ENCODE measurements at places on chromosomes 6 and 20.

DNA sequence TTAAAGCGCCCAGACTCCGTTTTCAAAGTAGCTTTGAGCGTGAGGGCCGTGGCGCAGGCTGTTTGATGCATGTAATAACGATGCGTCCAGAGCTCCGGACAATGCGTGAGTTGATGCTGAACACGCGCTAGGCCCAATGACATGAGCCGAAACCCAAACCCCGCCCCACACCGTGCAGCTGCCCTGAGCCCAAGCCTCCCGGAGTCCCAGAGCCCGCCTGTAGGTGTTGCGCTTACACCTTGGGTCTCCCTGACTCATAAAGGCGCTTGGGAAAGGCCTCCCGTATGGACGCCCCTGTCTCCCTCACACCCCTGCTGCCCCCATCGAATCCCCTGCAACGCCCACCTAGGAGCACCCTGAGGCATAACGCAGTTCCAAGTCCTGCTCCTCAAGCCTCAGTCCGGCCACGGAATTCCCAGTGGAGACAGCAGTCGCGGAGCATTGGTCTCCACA is 87.6 kb downstream of the ERMARD start:
- no peak for DNase-seq

DNA sequence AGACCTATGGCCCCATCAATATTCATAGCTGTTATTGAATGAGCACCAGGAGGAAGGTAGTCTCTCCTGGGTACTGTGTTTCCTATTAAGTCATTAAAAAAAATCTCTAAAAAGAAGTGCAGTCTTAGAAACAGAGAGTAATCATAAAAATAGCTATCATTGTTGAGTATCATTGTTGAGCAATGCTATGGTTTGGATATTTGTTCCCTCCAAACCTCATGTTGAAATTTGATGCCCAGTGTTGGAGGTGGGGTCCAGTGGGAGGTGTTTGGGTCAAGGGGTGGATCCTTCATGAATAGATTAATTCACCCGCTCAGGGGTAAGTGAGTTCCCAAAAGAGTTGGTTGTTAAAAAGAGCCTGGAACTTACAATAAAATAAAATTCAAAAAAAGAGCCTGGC is 88.1 kb upstream of the IYD start:
- DNase-seq = no peak

GRCh38 chr6:145090801-145091585 is 644.3 kb downstream of the EPM2A start:
- DNase-seq = no peak

- no peak for DNase-seq
Measured at GRCh38 chr6:163094881-163095280, 319.6 kb upstream of the QKI start.

DNA sequence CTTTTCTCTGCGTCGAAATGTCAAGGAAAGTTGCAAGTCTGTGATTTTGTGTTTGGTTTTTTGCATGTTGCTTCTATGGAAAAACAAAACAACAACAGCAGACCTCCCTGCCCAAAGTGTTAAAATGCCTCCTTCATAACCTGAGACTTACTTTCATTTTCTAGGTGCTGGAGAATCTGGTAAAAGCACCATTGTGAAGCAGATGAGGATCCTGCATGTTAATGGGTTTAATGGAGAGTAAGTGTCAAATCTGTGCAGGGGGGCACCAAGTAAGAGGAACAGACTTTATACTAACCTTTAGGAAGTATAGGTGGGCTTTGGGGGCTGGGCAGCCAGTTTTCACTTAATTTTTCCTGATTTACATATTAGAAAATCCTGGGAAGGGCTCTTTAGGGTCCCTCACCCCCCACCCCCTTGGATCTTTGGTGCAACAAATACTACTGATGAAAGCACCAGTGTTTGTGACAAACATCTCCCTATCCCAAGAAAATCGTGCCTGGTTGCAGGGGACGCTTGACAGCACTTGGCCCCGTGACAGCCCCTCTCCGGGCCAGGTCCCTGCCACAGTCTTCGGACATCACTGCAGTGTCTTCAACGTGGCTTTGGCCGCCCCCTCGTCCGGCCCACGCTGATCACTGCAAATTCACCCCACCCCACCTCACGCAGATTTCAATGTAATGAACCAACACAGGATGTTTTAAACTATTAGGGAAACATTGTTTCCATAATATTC is 43.1 kb downstream of the GNAS start:
- no peak for DNase-seq

DNA sequence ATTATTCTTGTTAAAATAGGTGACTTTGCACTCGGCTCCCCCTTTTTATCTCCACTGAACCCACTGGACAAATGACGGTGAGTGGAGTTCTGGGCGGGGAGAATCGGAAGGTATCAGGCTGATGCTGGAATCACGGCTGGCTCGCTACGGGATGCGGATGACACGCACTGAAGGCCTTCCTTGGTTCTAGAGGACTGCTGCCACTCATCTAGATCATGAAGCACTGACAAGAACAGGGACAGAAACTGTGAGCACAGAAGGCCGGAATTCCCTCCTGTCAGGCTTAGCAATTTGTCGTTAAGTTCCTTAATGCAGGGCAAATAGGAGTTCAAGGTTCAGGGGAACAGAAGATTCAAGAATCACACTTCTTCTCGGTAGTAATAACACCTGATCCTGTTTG is 89.9 kb upstream of the MPC1 start:
- no peak for DNase-seq

DNA sequence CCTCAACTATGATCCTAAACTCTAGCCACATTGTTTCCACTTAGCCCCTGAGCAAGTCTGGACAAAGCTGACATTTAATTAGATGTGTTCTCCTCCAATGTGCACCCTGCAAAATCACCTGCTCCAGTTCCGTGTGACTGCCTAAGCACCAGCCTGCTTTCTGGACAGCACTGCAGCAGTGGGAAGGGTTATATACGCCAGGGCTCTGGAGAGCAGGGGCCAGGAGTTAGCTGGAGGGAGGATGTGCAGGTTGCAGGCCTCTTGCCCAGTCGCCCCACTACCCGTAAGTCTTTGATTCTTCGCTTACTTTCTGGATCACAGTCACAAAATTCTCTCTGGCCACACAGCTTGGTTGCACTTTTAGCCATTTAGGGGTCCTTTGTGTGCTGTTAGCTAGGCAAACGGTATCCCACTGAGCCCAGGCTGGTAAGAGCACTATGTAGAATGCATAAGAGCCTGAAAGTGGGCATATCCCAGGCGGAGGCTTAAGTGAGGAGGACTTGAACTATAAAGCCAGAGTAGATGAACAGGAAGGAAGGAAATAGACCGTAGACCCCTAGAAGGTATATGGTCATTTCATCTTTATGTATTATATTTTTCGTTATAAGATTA is 10.7 kb upstream of the PLEKHG1 start:
- DNase-seq = no peak

GRCh38 chr6:150747155-150747554 is 118.3 kb upstream of the MTHFD1L start:
- no peak for DNase-seq

- no peak for DNase-seq
Measured at GRCh38 chr6:20640181-20640580, 105.9 kb downstream of the CDKAL1 start.

DNA sequence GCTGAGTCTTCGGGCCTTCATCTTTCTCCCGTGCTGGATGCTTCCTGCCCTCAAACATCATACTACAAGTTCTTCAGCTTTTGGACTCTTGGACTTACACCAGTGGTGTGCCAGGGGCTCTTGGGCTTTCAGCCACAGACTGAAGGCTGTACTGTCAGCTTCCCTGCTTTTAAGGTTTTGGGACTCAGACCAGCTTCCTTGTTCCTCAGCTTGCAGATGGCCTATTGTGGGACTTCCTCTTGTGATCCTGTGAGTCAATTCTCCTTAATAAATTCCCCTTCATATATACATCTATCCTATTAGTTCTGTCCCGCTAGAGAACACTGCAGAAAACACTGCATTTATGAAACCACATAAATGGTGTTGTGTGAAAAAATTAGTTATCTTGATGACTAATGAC is 13.9 kb upstream of the BCLAF1 start:
- DNase-seq = no peak

DNA sequence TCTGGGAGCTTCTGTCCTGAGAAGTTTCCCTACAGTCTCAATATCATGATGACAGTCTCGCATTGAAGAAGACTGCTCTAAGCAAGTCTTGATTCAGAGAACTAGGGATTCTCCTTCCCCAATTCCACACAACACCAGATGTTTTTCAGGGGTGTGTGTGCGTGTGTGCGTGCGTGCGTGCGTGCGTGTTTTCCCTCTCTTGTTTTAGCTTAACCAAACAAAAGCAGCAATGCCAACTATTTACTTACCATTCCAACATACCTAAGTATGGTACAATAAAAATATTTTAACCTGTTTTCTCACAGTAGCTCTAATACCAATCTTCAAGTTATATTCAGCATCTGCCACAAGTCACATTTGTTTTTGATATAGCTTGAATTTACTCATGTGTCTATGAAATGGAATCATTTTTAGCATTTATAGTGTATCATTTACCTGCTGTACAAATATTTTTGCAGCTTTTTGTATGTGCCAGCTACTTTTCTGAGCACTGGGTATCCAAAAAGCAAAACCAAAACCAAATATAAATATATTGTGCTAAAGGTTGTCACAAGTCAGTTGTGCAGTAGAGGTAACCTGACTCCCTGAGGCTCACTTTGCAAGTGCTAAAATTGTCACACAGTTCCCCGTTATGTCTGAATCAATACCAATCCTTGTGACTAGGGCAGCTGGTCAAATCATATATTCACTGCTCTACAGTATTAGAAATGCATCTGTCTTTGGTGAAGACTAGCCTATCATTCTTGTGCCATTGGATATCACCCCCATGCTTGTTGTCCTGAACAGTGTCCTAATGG is 21.7 kb upstream of the MYLIP start:
- no peak for DNase-seq

DNA sequence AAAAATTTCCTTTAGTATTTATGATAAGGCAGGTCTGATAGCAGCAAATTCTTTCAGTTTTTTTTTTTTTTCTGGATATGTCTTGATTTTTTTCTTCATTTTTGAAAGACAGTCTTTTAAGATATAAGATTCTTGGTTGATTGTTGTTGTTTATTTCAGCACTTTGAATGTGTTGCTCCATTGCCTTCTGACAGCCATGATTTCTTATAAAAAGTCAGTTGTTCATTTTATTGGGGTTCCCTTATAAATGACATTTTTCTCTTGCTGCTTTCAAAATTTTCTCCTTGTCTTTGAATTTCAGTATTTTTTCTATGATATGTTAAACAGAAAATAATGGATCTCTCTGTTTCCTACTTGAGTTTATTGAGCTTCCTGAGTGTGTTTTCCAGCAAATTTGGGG is 152.3 kb downstream of the ISM1 start:
- no peak for DNase-seq

DNA sequence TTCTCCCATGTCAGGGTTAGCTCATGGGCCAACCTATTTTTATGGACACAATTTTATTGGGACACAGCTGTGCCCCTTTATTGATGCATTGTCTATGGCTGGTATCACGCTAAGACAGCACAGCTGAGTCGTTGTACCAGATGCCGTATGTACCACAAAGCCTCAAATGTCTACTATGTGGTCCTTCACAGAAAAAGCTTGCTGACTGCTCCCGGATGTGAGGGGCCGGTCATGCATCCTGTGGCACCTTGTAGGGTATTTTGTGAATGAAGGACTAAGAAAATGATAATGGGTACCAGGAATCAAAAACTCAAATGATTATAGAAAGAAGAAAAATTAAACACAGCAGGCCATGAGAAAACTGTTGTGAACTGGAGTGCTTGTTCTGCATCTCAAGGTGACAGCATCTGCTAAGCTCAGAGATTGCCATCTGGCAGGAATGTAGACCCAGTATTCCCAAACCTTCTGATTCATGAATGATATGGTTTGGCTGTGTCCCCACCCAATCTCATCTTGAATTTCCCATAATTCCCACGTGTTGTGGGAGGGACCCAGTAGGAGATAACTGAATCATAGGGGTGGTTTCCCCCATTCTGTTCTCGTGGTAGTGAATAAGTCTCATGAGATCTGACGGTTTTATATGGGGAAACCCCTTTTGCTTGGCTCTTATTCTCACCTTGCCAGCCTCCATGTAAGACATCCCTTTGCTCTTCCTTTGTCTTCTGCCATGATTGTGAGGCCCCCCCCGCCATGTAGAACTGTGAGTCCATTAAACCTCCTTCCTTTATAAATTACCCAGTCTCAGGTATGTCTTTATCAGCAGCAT is 248.5 kb downstream of the TSHZ2 start:
- DNase-seq = no peak

DNA sequence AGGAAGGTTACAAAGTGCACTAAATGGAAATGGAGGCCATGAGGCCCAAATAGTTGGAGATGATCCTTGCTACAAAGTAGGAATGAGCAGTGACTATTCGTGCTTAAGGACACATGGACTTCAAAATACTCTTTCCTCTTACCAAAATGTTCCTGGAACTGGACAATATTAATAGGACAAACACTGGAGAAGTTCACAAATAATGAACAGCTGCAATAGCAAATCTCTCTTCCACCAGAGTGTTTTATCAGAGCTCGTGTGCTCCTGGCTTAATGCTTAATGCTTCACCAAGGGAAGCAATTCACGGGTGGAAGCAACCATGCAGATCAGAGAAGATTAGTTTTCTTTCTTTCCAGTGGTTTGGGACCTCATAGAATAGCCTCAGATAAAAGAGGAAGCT is 435.4 kb downstream of the BCKDHB start:
- DNase-seq = no peak

- no peak for DNase-seq
Measured at GRCh38 chr20:5651746-5652145, 98.5 kb upstream of the SHLD1 start.

- no peak for DNase-seq
Measured at GRCh38 chr6:154386848-154387717, 30.5 kb upstream of the IPCEF1 start.

DNA sequence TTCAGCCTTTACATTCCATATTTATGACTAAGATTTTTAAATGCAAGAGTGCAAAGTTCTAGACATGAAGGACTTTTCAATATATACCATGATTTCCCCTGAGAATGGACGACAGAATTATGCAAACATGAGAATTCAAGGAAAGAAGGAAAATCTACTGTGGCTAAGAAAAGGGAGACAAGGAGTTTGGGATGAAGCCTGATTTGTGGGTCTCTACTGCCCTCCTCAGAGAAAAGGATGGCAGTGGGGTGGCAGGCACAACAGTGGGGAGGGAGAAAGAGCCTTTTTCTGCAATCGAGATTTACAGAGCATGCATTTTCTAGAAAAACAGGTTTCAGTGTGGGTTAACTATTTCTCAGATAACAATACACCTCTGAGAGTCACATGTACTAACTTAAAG is 466.9 kb upstream of the NRSN1 start:
- no peak for DNase-seq
